Thyroid gland (tissue), 4 donors: ENCODE measurements at places on chromosomes 16 and 17. TPM values are rescaled to one million over a fixed set of nuclear protein-coding genes. Genes with fewer than 3 reads are reported as not detected.

- no peak overlapping the region for H3K27ac ChIP-seq
- peaks cover 46% of the 10 kb centered on the region for H3K4me1 ChIP-seq
- no peak for DNase-seq
- no peaks in the 10 kb centered on the region for H3K36me3 ChIP-seq
- H3K27me3 ChIP-seq: no peaks in the 10 kb centered on the region
- H3K4me3 ChIP-seq: no peak overlapping the region
Measured at GRCh38 chr17:76140661-76141211, 309 bp downstream of the FOXJ1 start.

DNA sequence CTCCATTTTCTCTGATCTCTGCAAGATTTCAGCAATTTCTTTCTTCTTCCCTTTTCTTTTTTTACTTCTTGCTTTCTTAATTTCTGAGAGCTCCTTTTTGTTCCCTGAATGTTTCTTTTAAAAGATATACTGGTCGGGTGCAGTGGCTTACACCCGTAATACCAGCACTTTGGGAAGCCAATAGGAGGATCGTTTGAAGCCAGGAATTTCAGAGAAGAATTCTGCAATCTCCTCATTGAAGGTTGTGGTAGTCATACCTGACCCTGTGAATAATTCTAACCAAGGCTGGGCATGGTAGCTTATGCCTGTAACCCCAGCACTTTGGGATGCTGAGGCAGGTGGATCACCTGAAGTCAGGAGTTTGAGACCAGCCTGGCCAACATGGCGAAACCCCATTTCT lies 15.6 kb upstream of the ABCC1 start:
- DNase-seq: no peak
- H3K4me1 ChIP-seq: peaks cover 1% of the 10 kb centered on the region
- H3K27me3 ChIP-seq: no peaks in the 10 kb centered on the region
- no peaks in the 10 kb centered on the region for H3K36me3 ChIP-seq

GRCh38 chr16:70777496-70777895 lies 23.5 kb downstream of the VAC14 start:
- peaks cover 37% of the 10 kb centered on the region for H3K36me3 ChIP-seq
- no peak for DNase-seq
- H3K4me3 ChIP-seq: no peak overlapping the region
- no peaks in the 10 kb centered on the region for H3K27me3 ChIP-seq

DNA sequence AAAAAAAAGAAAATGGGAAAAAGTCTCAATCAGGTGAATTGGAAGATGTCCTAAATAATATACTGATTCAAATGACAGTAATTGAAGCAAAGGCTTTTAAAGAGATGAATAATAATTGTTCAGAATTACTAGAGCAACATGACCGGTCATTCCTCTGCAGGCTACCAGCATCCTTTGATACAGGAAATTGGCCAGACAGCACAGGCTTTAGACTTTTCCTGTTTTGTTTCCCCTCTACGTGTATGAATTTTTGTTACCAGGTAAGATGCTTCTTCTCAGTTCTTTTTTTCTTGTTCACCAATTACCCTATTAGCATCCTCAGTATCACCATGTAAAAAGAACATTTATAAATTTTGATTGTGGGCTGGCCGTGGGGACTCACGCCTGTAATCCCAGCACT lies 77.5 kb downstream of the RPGRIP1L start:
- no peaks in the 10 kb centered on the region for H3K4me1 ChIP-seq
- no peak for DNase-seq
- no peak overlapping the region for H3K4me3 ChIP-seq
- H3K27ac ChIP-seq: no peak overlapping the region
- H3K27me3 ChIP-seq: no peaks in the 10 kb centered on the region

DNA sequence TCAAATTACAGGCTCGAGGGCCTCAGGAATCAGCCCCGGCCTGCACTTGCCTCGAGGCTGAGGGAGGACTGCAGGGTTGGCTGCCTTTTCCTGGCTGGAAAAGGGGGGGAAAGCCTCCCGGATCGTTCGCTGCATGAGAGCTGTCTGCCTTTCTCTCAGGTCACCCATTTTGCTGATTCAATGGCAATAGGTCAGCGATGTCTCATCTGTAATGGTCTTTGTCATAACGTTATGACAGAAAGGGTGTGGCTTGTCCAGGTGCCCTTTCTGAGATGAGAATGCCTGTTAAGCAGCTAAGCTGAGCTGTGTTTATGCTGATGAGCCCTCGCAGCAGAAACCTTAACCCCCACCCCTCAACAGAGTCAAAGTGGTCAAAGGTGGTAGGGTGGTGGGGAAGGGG lies 81.8 kb downstream of the AKAP1 start:
- no peaks in the 10 kb centered on the region for H3K27me3 ChIP-seq
- H3K4me1 ChIP-seq: peaks cover 10% of the 10 kb centered on the region
- no peak overlapping the region for H3K27ac ChIP-seq

CACNG5 gene
- total RNA-seq: not detected

NLRC3 gene
- total RNA-seq: 1.4 TPM

ABCC12 gene
- total RNA-seq: not detected
